Thyroid gland (tissue), 4 donors: ENCODE measurements at places on chromosomes 1 and 21. TPM values are rescaled to one million over a fixed set of nuclear protein-coding genes. Genes with fewer than 3 reads are reported as not detected.

DNA sequence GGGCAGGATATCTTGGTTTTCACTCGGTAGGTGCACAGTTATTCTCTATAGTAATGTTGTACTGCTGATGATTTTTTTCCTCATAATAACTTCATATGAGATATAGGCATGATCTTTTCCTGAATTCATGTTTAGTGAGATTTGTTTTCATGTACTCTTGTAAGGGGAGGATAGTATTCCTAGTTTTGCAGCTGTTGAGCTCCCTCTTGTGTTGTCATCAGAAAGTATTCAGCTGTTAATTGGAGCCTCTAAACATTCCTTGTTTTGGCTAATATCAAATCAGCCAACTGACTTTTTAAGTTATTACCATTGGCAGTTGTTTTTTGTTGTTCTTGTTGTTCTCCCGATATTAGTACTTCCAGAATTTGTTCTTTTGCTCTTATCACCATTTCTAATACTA is 24.4 kb downstream of the OR10R2 start:
- no peak overlapping the region for H3K4me3 ChIP-seq
- no peaks in the 10 kb centered on the region for H3K27me3 ChIP-seq
- DNase-seq, result no peak
- H3K4me1 ChIP-seq, result no peaks in the 10 kb centered on the region

GRCh38 chr1:91201694-91202093 is 179.9 kb upstream of the ZNF644 start:
- no peak overlapping the region for H3K4me3 ChIP-seq
- no peak overlapping the region for H3K27ac ChIP-seq
- no peaks in the 10 kb centered on the region for H3K4me1 ChIP-seq
- no peak for DNase-seq
- no peaks in the 10 kb centered on the region for H3K27me3 ChIP-seq
- H3K36me3 ChIP-seq, result no peaks in the 10 kb centered on the region

The WNT3A gene
- not detected for total RNA-seq

DNA sequence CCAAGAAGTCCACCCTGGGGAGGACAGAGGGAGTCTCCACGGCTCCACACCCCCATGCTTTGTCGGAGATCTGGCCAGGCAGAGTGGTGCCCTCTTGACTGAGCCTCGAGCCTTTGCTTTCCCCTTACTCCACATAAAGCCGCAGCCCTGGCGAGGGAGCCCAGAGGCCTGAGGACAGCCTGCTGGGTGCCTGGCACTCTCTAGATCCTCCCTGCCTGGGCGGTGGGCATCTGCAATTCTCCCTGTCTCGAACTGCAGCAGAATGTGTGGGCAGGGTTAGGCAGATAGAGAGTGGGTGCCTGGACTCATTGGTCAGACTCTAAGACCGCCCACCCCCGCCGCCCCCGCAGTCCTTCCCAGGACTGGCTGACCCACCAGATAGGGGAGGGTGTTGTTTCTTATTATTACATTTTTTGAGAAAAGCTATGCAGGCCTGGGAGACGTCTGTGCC is 13.9 kb downstream of the EPHX1 start:
- H3K27ac ChIP-seq, result peak overlapping the region; percentile 3
- no peaks in the 10 kb centered on the region for H3K36me3 ChIP-seq
- peaks cover 64% of the 10 kb centered on the region for H3K4me1 ChIP-seq
- no peak for DNase-seq

DNA sequence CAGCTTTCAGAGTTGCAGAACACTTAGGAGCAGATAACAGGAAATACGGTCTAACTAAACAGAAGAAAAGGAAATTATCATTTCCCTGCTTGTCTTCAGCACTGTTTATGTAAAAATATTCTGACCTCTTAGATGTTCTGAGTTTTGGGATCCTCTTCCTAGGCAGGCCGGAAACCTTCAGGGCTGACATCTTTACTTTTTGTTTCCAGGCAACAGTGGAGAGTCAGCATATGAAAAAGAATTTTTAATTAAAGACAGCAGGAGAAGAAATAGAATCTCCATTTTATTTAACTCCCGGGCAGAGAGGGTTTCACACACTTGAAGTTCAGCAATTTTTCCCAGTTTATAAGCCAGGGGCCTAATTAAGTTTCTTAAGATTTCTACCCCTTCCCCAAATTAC is 5.1 kb upstream of the RIPPLY3 start:
- no peak overlapping the region for H3K4me3 ChIP-seq
- H3K27me3 ChIP-seq, result no peaks in the 10 kb centered on the region
- H3K36me3 ChIP-seq, result no peaks in the 10 kb centered on the region
- no peaks in the 10 kb centered on the region for H3K4me1 ChIP-seq
- DNase-seq, result no peak

The CD244 gene
- total RNA-seq, result 0.27 TPM

The FCRL2 gene
- total RNA-seq, result not detected

GRCh38 chr1:177035586-177035985 is 128.9 kb downstream of the ASTN1 start:
- H3K27ac ChIP-seq, result no peak overlapping the region
- H3K36me3 ChIP-seq, result no peaks in the 10 kb centered on the region
- H3K27me3 ChIP-seq, result no peaks in the 10 kb centered on the region
- DNase-seq, result no peak
- H3K4me3 ChIP-seq, result no peak overlapping the region

The CNR2 gene
- total RNA-seq, result 0.11 TPM

- no peaks in the 10 kb centered on the region for H3K36me3 ChIP-seq
- no peak overlapping the region for H3K4me3 ChIP-seq
- no peak for DNase-seq
Observed at GRCh38 chr21:45241357-45241756, 46.3 kb downstream of the POFUT2 start.

DNA sequence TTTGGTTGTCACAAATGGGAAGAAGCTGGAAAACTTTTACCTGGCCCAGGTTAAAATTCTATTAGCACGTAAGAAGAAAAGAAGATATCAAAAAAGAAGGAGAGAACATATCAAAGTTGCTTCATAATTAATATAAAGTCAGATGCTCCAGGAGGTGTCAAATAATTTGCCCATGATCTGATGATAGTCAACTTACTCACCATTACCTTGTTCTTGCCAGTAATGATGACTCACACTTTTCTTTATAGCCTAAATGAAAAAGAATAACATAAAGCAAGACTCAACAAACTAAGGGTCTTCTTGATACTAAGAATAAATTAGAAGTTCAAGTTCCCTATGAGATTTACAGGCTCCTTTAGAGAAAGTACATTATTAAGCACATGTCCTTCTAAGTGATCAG is 580.4 kb downstream of the TTLL7 start:
- H3K4me3 ChIP-seq, result no peak overlapping the region
- no peaks in the 10 kb centered on the region for H3K27me3 ChIP-seq
- H3K36me3 ChIP-seq, result no peaks in the 10 kb centered on the region
- no peak overlapping the region for H3K27ac ChIP-seq
- DNase-seq, result no peak

DNA sequence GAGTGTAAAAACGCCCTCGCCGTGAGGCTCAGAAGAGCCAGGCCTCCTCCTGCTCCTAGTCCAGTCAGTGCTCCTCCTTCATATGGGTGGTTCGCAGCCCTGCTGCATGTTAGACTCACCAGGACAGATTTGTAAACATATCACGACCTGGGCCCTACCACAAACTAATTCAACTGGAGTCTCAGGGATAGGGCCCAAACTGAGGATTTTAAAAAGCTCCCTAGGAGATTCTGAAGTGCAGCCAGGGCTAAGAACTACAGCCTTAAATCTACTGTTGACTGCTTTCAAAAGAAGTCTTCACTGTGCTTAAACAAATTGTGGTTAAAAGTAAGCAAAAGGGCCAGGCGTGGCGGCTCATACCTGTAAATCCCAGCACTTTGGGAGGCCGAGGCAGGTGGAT is 57.0 kb downstream of the CAMTA1 start:
- no peaks in the 10 kb centered on the region for H3K36me3 ChIP-seq

DNA sequence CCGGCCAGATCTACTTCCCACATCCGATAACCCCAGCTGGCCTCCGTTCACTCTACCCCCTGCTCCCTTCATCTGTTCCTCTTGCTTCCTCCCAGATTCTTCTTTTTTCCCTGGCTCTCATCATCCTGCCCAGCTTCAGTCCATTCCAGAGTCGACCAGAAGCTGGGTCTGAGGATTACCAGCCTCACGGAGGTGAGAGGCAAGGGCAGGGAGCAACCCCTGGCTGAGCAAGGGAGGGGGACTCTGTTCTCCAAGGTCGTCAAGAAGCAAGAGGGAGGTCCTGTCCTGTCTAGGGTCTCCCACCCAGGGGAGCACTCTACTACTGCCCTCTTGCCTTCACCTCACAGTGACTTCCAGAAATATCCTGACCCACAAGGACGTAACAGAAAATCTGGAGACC is 3.9 kb downstream of the JTB start:
- no peaks in the 10 kb centered on the region for H3K27me3 ChIP-seq
- no peak for DNase-seq
- no peak overlapping the region for H3K4me3 ChIP-seq
- peaks cover 19% of the 10 kb centered on the region for H3K4me1 ChIP-seq
- H3K27ac ChIP-seq, result no peak overlapping the region

The COG2 gene
- total RNA-seq, result 36.3 TPM

The MANEAL gene
- total RNA-seq, result 3.0 TPM

DNA sequence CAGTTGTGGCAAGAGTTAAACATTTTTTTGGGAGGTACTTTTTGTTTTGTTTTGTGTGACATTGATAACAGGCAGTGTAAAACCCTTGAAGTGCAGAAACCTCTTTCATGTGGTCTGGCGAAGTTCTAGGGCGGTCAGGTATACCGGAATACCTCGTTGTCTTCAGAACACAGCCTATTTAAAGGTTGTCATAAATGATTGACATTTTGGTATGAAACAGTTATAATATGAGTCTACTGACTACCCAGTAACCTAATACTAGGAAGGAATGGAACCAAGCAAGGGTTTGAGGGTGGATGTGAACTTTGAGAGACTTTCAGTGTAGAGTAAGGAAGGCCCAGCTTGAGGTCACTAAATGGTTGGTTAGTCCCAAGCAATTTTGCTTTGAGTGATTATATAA is 40.5 kb downstream of the PATJ start:
- H3K27ac ChIP-seq, result peak overlapping the region; percentile 53
- peaks cover 2% of the 10 kb centered on the region for H3K36me3 ChIP-seq
- H3K4me3 ChIP-seq, result no peak overlapping the region
- no peaks in the 10 kb centered on the region for H3K27me3 ChIP-seq
- H3K4me1 ChIP-seq, result peaks cover 19% of the 10 kb centered on the region

DNA sequence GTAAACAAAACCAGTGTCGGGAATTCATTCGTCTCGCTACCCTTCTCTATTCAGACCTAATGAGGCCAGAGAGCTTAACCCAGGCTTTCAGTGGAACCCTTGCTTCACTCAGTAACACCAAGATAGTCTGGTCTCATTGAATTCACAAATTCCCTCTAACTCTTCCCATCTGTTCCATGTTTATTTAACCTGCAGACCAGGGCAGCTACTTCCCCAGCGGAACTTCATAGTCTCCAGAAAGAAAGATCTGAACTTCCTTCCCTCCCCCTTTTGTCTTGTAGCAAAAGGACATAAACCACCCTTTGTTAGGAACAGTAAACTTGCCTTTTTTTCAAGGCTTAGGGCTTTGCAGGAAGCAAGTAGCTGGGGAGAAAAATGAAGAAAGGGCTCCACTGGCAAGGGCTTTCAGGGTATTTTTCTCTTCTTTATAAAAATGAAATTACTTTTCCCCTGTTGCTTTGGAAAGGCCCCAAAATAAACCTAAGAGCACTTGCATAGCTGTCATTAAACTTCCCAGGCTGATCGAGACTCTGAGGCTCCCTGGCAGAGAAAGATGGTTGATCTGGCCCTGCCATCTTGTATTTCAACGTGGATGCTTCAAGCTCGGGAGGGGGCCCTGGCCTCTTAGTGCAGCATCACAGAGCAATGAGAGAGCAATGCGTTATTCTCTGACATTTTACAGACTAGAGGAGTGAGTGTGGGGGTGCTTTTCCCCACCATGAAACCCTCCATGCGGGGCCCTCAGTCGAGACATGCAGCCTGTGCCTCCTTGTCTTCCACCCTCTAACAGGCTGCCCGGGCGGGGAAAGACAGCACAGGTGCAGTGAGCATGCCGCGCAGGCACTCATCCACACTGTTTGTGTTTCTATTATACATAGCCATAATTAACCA is 30.0 kb downstream of the MIS18A start:
- no peak for DNase-seq
- H3K36me3 ChIP-seq, result no peaks in the 10 kb centered on the region
- no peaks in the 10 kb centered on the region for H3K27me3 ChIP-seq
- no peak overlapping the region for H3K27ac ChIP-seq
- no peaks in the 10 kb centered on the region for H3K4me1 ChIP-seq

DNA sequence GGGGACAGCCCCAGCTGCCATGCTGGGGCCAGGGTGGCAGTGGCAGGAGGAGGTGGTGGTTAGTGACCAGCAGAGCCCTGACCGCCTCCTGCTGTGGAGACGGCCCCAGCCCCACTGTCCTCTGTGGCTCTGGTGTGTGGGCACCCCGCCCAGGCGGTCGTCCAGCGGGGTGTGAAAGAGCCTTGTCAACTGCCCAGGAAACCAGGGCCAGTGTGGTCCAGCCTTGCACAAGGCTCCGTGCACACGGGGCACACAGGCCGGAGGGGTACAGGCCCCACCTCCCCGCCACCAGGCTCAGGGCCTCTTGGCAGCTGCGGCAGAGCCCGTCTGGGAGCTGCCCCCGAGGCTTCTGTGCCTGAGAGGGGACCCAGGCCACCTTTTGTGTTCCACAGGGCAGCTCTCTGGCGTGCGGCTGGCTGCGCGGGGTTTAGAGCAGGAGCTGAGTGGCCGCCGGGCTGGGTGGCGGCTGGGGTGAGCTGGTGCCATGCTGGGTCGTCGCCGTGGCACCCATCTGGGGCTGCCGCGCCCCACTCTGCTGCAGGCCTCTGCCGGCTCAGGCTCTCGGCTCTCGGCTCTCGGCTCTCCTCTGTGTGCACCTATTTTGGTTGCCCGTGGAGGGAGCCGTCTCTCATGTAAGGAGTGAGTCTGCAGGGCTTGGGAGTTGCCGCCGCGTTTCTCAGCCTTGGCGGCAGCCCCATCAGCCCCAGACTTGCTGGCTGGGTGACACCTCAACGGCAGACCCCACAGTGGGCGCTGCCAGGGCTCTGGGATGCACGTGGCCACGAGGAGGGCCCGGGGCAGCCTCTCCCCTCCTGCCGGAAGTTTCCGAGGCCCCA is 36.1 kb downstream of the SLX9 start:
- no peaks in the 10 kb centered on the region for H3K4me1 ChIP-seq
- no peaks in the 10 kb centered on the region for H3K36me3 ChIP-seq
- H3K27me3 ChIP-seq, result no peaks in the 10 kb centered on the region
- DNase-seq, result peak; percentile 23

- no peak for DNase-seq
- H3K36me3 ChIP-seq, result no peaks in the 10 kb centered on the region
- no peaks in the 10 kb centered on the region for H3K27me3 ChIP-seq
- peaks cover 25% of the 10 kb centered on the region for H3K4me1 ChIP-seq
- H3K4me3 ChIP-seq, result no peak overlapping the region
Observed at GRCh38 chr1:84299536-84300170, 1.9 kb upstream of the SAMD13 start.

GRCh38 chr1:53122201-53122885 is 20.1 kb downstream of the SLC1A7 start:
- H3K36me3 ChIP-seq, result no peaks in the 10 kb centered on the region
- H3K27me3 ChIP-seq, result no peaks in the 10 kb centered on the region
- H3K27ac ChIP-seq, result peak overlapping the region; percentile 68
- peaks cover 15% of the 10 kb centered on the region for H3K4me1 ChIP-seq

GRCh38 chr21:37800456-37801061 is 115.7 kb downstream of the KCNJ6 start:
- H3K4me3 ChIP-seq, result no peak overlapping the region
- no peaks in the 10 kb centered on the region for H3K4me1 ChIP-seq
- no peak overlapping the region for H3K27ac ChIP-seq
- no peak for DNase-seq
- no peaks in the 10 kb centered on the region for H3K36me3 ChIP-seq
